ENCODE measurements at places on chromosomes 1 and 21.

GRCh38 chr1:228508840-228509415 lies 21.7 kb downstream of the RNF187 start:
- no peak for DNase-seq

DNA sequence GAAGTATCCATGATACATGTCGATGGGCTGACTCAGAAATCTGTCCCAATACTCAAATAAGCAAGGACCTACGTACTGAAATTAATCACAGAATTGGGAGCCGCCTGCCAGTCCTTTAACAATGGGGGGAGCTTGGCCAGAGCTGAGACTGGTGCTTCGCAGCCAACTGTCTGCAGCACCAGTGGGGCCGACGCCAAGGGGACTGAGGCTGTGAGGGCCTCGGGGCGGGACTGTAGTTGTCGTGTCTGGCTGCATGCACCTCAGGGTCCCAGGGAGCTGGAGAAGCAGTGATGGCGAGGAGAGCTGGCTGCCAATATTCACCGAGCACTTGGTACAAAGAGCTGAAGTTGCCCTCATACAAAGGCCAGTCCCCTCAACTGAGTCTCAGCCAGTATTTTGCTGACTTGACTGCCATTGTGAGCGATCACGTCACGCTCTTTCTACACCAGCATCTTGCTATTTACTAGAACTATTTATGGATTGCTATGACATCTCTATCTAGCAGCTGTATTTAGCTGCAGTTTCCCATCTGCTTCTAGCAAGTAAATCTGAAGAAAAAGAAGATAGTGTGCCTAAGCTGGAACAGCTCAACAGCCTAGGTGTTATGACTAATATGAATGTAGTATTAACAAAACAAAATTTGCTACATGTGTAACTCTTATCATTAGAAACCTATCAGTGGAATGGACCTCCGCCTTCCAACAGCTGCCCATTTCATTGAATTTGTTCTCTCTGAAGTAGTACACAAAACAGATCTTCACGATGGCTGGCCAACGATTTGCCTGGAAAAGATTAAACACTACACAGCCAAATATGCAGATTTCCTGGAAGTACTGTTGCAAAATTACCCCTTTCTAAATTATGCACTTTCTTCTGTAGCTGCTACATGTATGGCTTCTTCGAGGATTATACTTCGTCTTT lies 29.1 kb downstream of the EVI5 start:
- DNase-seq, result no peak

GRCh38 chr1:223783676-223784075 lies 62.1 kb downstream of the TP53BP2 start:
- DNase-seq, result no peak

- no peak for DNase-seq
Observed at GRCh38 chr1:232629250-232630046, 485 bp downstream of the SIPA1L2 start.

- DNase-seq, result no peak
Observed at GRCh38 chr1:78483903-78484302, 6.9 kb upstream of the PTGFR start.

GRCh38 chr1:227889863-227890405 lies 57.8 kb downstream of the WNT9A start:
- DNase-seq, result no peak

- DNase-seq, result no peak
Observed at GRCh38 chr1:56666112-56666608, 21.0 kb downstream of the PRKAA2 start.

DNA sequence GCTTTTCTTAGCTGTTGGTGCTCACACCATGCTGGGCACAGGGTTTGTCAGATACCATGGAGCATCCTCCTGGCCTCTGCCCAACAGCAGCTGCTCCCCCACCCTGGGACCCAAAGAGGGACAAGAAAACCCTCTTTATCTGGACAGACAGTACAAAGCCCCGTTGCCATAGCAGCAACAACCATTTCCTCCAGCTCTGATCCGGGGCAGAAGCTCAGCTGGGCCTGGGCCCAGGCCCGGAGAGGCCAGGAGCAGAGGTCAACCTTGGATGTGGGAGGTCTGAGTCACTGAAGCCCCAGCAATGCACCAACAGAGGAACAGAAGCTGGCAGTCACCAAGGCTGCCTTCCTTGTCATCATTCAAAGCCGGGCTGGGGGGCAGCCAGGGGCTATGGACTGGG lies 228.4 kb upstream of the POU3F1 start:
- DNase-seq, result no peak

DNA sequence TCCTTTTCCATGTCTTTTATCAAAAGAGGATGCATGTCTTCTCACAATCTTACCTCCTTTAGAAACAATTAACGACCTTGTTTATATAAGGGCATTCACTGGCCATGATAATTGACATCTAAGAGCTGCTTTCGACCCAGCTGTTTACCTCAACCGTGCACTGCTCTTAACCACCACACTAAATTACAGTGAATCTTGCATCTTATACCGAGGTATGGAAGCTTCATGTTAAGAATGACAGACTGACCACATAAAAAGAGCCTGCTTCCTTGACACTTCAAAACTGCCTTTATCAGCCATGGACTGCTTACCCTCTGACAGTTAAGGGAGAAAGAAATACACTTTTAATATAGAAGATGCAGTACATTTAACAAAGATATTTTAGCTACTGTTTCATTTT lies 301.7 kb upstream of the LYPLAL1 start:
- DNase-seq, result no peak

DNA sequence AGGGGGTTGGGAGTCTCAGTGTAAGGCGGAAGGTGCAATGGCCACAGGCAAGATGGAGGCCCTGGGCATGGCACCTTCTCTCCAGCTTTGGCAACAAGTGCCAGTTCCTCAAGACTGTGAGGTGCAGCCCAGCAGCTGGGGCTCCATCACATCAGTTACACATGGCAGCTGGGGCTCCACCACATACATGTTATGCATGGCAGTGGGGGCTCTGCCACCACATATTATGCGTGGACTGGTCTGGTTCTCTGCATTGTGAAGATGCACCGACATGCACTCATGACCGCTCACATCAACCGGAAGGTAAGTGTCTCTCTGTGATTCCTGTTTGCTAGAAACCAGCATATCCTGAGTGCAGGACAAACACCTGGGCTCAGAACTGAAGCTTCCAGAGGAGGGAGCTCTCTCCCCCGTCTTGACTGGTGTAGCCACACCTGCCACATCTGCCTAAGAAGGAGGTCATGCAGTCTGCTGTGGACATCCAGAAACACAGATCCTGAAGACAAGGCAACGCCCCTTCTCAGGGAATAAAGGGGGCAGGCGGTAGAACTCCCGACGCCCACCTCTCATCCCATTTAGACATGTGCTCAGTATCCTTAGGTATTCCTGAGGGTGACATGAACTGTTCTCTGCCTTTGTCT lies 104.1 kb upstream of the TMPRSS2 start:
- no peak for DNase-seq

DNA sequence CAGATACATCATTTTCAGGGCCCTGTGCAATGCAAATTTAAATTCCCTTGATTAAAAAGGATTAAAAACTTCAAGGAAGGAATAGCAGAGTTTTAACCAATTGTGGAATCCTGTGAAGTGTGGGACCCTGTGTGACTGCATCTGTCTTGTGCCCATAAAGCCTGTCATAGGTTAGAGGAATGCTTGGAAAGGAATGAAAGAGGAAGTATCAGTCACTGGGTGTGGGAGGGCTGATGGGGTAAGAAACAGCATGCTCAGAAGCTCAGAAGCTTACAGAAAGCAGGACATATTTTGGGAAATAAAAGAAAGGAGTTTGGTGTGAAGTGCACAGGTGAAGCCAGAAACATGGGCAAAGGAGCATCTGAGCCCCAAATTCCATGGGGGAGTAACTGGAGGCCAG lies 150.8 kb upstream of the ETV3 start:
- no peak for DNase-seq
